Cerebellar cortex (tissue), 1 donor: ENCODE measurements at places on chromosomes 2 and 18.

GRCh38 chr2:230318190-230319121 is 8.5 kb upstream of the SP140L start:
- DNase-seq = no peak

DNA sequence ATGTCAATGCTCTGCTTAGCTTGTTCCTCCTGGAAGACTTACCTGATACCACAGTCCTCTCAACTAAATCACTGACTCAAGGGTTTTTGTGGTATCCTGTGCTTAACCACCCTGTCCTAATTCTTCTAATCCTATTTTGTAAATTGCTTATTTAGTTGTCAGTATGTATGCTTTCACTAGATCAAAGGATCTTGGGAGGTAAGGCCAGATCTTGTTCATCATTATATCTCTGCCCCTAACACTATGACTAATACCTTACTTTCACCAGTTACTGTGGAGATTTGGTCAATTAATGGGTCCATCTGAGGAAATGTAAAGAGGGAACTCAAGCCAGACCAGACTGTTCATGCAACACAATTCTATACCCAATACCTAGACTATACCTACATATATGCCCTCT is 203.2 kb downstream of the GULP1 start:
- DNase-seq = no peak

- DNase-seq = no peak
Observed at GRCh38 chr18:34604591-34604990, 105.5 kb upstream of the DTNA start.

DNA sequence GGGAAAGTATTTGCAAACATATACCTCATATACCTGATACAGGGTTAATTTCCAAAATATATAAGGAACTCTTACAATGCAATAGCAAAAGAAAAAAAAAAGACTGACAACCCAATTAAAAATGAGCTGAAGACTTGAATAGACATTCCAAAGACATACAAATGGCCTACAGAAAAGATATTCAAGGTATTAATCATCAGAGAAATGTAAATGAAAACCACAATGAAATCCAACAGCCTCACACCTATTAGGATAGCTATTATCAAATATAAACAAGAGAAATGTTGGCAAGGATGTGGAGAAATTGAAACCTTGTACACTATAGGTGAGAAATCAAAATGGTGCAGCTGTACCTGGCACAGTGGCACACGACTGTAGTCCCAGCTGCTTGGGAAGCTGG is 25.7 kb downstream of the NR4A2 start:
- no peak for DNase-seq
